RWPE1 (cell line): ENCODE measurements at places on chromosomes 5 and 9.

GRCh38 chr5:90305041-90305720 lies 104.4 kb downstream of the CETN3 start:
- no peak for DNase-seq

- DNase-seq = no peak
Measured at GRCh38 chr9:80066931-80067330, 495.2 kb downstream of the TLE4 start.

DNA sequence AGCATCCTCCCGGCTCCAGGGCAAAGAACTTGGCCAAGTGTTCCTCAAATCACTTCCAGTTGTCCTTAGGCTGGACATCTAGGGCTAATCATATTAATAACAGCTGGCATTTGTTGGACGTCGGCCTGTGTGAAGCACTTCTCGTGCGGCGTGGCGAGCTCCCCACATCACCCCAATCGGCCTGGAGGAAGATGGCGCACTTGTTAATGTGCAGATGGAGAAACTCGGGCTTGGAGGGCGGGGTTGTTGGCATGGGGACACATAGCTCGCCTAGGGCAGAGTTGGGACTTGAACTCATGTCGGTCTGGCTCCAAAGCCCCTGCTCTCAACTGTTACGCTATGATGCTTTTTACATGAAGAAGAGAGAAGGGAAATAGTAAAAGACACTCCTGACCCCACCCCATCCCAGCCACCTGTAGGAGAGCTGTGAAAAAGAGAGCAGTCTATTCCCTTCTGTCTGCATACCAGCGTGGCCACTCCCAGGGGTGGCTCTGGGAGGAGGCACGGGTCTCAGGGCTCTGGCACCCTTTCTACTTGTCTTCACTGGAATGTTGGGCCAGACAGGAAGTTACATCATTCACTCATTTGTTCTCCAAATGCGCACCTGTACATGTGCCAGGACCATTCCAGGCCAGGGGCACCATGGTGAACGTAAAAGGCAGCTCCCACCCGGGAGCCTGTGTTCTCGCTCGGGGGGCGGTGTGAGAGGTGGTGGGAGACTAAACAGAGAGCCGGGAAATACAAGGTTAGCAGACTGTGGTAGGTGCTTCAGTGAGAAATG lies 12.8 kb upstream of the NUP214 start:
- DNase-seq = peak; percentile 76

- DNase-seq = no peak
Measured at GRCh38 chr5:2017540-2018389, 135.0 kb upstream of the IRX4 start.

DNA sequence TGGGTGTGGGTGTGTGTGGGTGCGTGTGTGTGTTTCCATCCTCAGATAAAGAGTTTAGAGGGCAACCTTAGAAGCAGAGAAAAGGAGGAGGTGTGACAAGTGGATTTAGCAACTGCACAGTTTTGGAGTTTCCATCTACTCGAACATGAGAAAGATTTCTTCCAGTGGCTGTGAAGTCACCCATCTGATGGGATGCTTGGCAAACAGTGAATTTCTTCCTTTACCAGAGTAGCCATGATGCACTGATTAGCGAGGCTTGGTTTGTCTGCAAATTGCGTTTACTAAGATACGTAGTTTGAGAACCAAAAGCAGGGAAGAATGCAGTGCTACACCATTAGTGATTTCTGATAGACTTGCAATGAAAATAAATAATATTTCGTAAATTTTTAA lies 791 bp upstream of the STARD4 start:
- DNase-seq = no peak

- DNase-seq = no peak
Measured at GRCh38 chr5:111277061-111277460, 52.9 kb downstream of the CAMK4 start.

GRCh38 chr5:180830253-180831138 lies 27.9 kb upstream of the MGAT1 start:
- DNase-seq = peak; percentile 55
